ENCODE measurements at places on chromosomes 3 and 15.

DNA sequence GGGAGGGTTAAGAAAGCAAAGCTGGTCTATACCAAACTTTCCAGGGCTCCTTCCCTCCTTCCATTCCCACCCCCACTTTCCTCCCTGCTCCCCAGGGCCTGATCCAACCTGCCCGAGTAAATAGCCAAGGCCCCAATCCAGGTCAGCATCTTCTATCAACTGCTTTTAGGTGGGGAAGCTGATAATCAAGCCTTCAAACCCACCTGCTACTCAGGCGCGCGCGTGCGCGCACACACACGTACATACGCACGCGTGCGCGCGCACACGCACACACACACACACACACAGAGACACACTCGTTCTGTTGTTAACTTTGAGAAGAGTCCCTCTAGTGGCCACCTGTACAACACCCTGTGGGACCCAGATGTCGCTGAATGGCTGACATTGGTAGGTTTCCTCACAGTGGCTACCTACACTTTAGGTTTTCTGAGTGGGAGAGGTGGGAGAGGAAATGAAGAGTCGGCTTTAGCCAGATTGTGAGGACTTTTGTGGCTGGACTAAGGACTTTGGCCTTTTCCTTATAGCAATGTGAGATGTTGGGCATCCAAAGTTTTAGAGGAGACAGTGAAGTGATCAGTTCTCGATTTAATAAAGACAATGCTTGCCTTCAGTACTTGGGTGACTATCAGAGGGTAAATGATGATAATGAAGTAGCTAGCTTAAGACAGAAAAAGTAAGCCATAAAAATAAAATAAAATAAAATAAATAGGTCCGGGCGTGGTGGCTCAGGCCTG is 179.9 kb upstream of the C2CD4B start:
- peak; percentile 45 for DNase-seq

GRCh38 chr3:32460031-32460749 is 42.5 kb downstream of the CMTM6 start:
- DNase-seq: no peak

- no peak for DNase-seq
These were observed 553.8 kb downstream of the MAGI1 start for GRCh38 chr3:65484964-65485363.

DNA sequence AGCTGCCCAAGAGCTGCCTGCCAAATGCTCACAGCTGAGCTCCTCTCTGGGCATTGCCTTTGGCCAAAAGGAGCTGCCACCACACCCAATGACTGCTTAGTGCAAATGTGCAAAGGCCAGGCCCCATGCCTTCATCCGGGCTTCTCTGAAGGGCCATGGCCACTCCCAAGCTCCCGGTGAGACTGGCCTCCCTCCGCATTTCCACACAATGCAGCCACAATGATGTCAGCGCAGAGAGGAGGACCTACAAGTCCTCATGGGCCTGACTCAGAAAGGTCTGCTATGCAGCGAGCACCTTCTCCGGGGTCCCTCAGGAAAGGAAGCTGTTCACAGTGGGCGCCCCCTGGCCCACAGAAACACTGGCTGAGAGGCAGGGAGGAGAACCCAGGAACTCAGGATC is 12.7 kb downstream of the OXTR start:
- no peak for DNase-seq

- DNase-seq: no peak
These were observed 9.7 kb downstream of the WDR5B start for GRCh38 chr3:122406198-122406597.

- peak; percentile 36 for DNase-seq
These were observed 30.1 kb downstream of the PPARG start for GRCh38 chr3:12318758-12319621.

- no peak for DNase-seq
These were observed 6.1 kb downstream of the GMPS start for GRCh38 chr3:155876503-155876902.

DNA sequence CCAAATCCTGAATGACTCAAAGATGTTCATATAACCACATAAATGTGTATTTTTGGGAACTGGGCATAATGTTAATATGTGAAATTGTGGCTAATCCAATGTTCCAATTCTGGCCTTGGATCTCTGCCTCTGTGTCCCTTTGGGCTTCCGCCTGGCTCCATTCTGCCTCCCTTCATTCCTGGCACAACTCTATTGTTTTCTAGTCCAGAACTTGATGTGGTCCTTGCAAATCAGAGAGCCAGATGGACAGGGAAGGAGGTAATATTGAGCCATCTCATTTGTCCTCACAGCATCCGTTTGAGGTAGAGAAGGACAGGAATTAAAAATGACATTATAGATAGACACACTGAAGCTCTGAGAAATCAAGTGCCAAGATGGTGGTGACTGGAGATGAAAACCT is 355.7 kb upstream of the TBL1XR1 start:
- no peak for DNase-seq

GRCh38 chr15:71748293-71748718 is 62.0 kb upstream of the NR2E3 start:
- DNase-seq: peak; percentile 69

- DNase-seq: peak; percentile 43
These were observed 2.6 kb downstream of the SMAD3 start for GRCh38 chr15:67067930-67068551.

DNA sequence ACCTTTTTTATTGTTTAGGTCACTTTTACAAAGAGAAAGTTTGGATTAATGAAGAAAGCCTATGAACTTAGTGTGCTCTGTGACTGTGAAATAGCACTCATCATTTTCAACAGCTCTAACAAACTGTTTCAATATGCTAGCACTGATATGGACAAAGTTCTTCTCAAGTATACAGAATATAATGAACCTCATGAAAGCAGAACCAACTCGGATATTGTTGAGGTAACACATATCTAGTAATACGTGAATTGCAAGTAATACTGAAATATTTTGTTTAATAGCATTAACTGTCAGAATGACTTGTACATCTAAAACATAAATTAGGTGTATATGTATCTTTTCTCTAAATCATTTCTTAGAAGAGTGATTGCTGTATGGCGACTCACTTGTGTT is 79.8 kb downstream of the MEF2A start:
- DNase-seq: no peak

- DNase-seq: peak; percentile 14
These were observed 238.8 kb upstream of the DPH6 start for GRCh38 chr15:35784745-35785144.

DNA sequence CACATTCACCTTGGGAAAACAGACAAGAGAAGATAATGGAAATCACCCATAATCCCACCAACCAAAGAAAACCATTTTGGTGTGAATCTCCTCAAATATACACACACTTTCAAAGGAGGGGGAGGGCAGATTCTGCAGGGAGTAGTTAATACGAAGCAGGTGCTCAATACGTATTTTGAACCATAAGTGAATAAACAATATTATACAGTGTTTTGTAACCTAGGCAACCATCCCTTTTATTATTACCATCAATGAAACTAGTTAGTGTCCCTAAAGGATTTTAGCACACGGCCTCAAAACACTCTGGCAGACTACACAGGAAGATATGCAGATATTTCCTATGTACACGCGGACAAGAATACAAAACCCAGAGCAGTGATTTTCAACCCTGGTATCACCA is 6.1 kb downstream of the OSBPL10 start:
- DNase-seq: no peak

DNA sequence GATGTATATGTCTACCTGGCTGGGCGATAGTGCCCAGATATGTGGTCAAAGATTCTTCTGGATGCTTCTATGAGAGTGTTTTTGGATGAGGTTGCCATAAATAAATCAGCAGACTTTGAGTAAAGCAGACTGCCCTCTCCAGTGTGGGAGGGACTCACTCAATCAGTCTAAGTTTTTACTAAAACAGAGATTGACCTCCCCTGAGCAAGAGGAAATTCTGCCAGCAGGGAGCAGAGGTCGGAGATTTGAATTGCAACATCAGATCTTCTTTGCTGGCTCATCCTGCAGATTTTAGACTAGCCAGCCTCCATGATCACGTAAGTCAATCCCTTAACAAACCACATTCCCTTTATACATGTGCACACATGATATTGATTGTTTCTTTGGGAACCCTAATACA is 300.9 kb downstream of the MCTP2 start:
- DNase-seq: no peak

- DNase-seq: no peak
These were observed 366 bp downstream of the TM6SF1 start for GRCh38 chr15:83107841-83108181.

GRCh38 chr15:98923171-98923570 is 84.4 kb downstream of the PGPEP1L start:
- DNase-seq: no peak

GRCh38 chr3:61947456-61947855 is 386.1 kb downstream of the PTPRG start:
- DNase-seq: no peak

- no peak for DNase-seq
These were observed 113.6 kb downstream of the TMCO5A start for GRCh38 chr15:38048001-38048455.

DNA sequence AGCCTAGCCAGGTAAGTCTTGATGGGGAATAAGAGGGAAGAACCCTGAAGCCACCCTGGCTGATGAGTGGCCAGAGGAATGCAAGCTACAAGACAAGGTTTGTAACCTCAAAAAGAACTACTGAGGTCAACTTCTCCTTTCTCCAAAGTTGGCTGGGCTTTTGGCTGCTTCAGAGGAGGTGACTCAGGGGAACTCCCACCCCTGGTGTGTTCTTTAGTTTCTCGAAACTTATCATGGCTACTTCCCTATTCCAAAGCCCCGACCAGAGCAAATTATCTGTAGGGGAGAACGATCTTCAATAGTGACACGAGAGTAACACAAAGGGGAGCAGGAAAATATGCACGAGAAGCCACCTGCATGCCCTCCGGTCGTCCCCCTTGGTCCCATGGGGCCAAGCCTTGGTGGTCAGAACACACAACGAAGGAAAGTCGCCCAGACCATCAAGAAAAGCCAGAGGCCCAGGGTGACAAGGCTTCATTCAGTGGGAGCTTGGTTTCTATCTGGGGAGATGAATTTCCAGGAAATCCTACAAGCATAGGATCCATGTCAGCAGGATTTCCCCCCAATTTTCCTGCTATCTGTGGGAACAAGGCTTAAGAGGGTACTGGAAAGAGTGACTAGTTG is 6.5 kb upstream of the BCL2A1 start:
- peak; percentile 28 for DNase-seq

GRCh38 chr3:58749948-58750347 is 83.4 kb upstream of the FAM3D start:
- no peak for DNase-seq

DNA sequence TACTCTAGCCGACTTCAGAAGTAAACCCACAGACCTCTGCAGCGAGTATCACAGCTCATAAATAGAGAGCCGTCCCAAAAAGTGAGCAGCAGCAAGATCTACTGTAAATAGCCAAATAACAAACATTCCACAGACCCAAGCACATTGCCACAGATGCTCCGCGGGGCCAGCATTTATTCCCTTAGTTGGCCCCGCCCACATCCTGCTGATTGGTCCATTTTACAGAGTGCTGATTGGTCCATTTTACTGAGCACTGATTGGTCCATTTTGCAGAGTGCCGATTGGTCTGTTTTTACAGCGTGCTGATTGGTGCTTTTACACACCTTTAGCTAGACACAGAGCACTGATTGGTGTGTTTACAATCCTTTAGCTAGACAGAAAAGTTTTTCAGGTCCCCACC is 17.3 kb upstream of the GABRB3 start:
- no peak for DNase-seq

GRCh38 chr3:11604139-11604892 is 39.4 kb downstream of the VGLL4 start:
- DNase-seq: peak; percentile 91

- no peak for DNase-seq
These were observed 679.9 kb downstream of the NTRK3 start for GRCh38 chr15:87576486-87577176.

- no peak for DNase-seq
These were observed 215.0 kb upstream of the CDIN1 start for GRCh38 chr15:36364377-36364776.

GRCh38 chr3:188720636-188721035 is 451.1 kb upstream of the TPRG1 start:
- DNase-seq: peak; percentile 43

DNA sequence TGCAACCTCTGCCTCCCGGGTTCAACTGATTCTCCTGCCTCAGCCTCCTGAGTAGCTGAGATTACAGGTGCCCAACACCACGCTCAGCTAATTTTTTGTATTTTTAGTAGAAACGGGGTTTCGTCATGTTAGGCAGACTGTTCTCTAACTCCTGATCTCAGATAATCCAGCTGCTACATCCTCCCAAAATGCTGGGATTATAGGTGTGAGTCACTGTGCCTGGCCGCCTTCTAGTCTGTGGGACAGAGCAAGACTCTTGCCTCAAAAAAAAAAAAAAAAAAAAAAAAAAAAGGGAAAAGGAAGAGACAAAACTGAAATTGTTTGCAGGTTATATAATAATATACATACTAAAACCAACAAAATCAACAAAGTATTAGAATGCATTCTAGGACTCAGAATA is 215.2 kb downstream of the PCCB start:
- DNase-seq: peak; percentile 55

GRCh38 chr15:39942101-39942752 is 8.3 kb downstream of the EIF2AK4 start:
- peak; percentile 87 for DNase-seq

- DNase-seq: no peak
These were observed 17.9 kb upstream of the ADIPOQ start for GRCh38 chr3:186824430-186825139.

- DNase-seq: peak; percentile 6
These were observed 641.1 kb upstream of the NAALADL2 start for GRCh38 chr3:174218016-174218415.

DNA sequence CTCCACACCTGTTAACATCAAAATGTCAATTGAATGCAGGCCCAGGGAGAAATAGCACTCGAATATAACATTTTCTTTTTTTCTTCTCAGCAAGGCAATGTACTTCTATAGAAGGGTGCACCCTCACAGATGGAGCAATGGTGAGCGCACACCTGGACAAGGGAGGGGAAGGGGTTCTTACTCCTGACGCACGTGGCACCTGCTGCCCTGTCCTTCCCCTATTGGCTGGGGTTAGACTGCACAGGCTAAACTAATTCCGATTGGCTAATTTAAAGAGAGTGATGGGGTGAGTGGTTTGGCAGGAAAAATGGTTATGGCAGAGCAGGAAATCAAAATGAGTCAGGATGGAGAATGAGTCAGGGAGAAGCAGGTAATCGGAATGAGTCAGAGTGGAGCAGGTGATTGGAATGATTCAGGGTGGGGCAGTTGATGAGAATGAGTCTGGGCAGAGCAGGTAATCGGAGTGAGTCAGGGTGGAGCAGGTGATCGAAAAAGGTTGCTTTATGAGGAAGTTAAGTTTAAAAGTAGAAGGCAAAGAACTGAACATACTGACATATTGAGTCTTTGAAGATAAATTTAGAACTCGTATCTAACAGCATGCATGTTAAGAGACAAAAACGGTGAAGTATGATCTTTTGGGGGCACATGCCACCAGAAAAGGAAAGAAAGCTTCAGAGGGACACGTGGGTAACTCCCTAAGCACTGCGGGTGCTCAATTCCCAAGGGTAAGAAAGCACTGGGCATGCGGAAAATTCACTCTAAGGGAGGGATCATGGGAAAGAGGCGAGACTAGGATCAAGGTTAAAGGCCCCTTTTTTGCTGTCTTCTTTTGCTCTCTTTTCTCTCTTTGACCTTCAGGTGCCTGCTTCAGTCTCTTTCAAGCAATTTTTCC is 72.9 kb upstream of the GALNT15 start:
- DNase-seq: peak; percentile 57

- no peak for DNase-seq
These were observed 109.9 kb downstream of the SENP2 start for GRCh38 chr3:185696039-185696438.
